ENCODE measurements at places on chromosomes 2 and 18. TPM values are rescaled to one million over a fixed set of nuclear protein-coding genes. Genes with fewer than 3 reads are reported as not detected.

- DNase-seq: peak; percentile 3
- H3K36me3 ChIP-seq: peaks cover 4% of the 10 kb centered on the region
These were observed 29.7 kb downstream of the CCDC141 start for GRCh38 chr2:179020156-179020750.

DNA sequence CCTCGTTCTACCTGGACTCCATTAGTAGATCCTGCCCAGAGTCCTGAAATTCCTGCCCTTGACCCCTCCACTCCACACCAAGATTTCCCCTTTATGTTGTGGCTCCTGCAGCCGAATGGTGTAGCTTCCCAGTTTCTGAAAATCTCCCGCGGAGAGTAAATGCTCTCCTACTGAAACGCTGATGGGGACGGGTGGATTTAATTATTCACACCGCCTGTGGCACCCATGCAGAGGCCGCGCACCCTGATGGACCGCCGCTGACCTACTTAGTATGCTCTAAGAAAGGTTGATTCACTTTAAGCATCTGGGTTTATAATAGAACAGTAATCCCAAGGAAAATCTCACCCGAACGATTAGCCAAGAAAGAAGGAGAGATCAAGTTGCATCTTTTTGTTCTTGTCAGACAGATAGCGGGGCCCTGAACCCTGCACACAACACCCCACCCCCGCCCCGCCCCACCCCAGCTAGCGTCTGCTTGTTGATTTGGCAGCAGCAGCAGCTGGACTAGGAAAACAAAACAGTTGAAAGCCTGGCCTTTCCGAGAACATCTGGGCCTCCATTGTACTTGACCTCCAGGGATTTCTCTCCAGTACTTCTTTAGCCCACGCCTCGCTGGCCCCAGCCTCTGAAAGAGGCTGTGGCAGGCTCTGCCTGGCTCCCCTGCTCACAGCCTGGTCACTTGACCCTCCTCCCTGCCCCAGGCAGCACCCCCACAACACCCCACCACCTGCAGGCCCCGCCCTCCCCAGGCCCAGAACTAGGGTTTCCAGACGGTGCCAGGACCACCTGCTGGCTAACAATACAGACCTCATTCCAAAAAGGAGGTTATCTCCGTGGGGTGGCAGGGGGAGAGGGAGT, 53.6 kb downstream of the DPYSL5 start:
- DNase-seq: no peak
- H3K36me3 ChIP-seq: no peaks in the 10 kb centered on the region
- peaks cover 3% of the 10 kb centered on the region for H3K4me1 ChIP-seq
- no peak overlapping the region for H3K27ac ChIP-seq
- no peak overlapping the region for H3K4me3 ChIP-seq
- H3K27me3 ChIP-seq: no peaks in the 10 kb centered on the region

The PREB gene
- polyA plus RNA-seq: 91.0 TPM

The NBEAL1 gene
- 13.7 TPM for polyA plus RNA-seq

All from cardiac muscle cell (in vitro differentiated cells and primary cell).